Caki2 (cell line): ENCODE measurements at places on chromosomes 11 and 22. TPM values are rescaled to one million over a fixed set of nuclear protein-coding genes. Genes with fewer than 3 reads are reported as not detected.

The DMC1 gene
- total RNA-seq, result 2.5 and 19.8 TPM in 2 replicates

The CARD10 gene
- 47.3 and 58.6 TPM in 2 replicates for total RNA-seq

The ST14 gene
- total RNA-seq, result 0.37 TPM in 1 of 2 replicates, not detected in the other

DNA sequence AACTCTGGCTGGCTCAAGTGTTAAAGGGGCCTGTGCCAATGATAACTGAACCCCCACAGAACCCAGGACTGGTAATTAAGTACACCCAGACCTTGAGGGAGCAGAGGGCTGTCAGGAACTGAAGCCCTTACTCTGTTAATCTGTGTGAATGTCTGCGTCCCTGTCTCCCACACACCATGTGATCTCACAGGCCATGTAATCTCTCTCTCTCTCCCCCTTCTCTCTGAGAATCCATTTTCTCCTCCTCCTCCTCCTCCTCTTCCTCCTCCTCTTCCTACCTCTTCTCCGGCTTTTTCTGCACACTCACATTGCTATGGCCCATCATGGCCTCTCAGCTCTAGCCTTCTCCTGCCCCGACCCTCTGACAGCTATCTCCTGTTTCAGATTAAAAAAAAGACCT lies 14.6 kb upstream of the IRAG1 start:
- DNase-seq, result no peak

- DNase-seq, result no peak
These were observed 15.7 kb downstream of the SLC5A12 start for GRCh38 chr11:26706181-26706580.

GRCh38 chr22:28025333-28025732 lies 106.3 kb upstream of the PITPNB start:
- no peak for DNase-seq

- DNase-seq, result no peak
These were observed 84.4 kb downstream of the MYO7A start for GRCh38 chr11:77212314-77213007.

DNA sequence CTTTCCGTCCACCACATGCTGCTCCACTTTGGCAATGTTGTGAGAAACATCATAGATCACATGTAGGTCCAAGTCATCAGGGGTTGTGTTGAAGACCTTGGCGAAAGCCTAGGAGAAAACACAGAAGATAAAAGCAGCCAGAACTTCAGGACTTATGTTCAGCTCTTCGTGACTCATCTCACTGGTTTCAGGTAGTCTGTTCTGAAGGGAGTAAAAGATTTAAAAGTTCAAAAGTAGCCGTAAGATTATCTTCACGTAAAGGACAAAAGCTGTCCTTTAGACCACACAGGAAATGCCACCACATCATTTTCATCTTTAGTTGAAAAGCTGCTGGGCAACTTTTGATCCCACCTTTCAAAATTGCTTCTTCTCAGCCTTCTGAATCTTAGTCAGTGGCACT lies 16.9 kb downstream of the RTCB start:
- no peak for DNase-seq

- DNase-seq, result no peak
These were observed 25.7 kb downstream of the CD5 start for GRCh38 chr11:61127991-61128390.

- DNase-seq, result no peak
These were observed 69.4 kb upstream of the CLMP start for GRCh38 chr11:123264431-123264780.
